ENCODE measurements at places on chromosomes 3 and 15. TPM values are rescaled to one million over a fixed set of nuclear protein-coding genes. Genes with fewer than 3 reads are reported as not detected.

Gene DNAJB11
- total RNA-seq: 44.0 TPM

Gene DNAJA4
- total RNA-seq: 0.65 TPM

Gene ZBBX
- 0.16 TPM for total RNA-seq

Gene CCDC71
- 14.8 TPM for total RNA-seq

- DNase-seq: no peak
These were observed 27.8 kb downstream of the DRD3 start for GRCh38 chr3:114151091-114151490.

DNA sequence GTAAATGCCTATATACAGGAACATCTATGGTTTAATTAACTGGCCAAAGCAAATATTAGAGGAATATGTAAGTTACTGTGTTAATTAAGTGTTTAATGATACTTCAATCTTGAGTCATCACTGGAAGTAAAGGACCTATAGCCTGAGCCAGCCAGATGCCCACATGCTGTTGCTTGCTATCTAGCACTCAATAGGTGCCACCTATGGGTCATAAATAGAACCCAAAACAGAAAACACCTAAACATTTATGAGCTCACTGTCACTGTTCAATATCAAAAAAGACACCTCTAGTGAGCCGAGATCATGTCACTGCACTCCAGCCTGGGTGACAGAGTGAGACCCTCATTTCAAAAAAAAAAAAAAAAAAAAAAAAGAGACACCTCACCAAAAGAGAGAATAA lies 48.4 kb upstream of the IP6K2 start:
- DNase-seq: peak; percentile 5

GRCh38 chr3:16404349-16404895 lies 109.1 kb downstream of the RFTN1 start:
- no peak for DNase-seq

- no peak for DNase-seq
These were observed 32.6 kb downstream of the MAP2K5 start for GRCh38 chr15:67575039-67575502.

DNA sequence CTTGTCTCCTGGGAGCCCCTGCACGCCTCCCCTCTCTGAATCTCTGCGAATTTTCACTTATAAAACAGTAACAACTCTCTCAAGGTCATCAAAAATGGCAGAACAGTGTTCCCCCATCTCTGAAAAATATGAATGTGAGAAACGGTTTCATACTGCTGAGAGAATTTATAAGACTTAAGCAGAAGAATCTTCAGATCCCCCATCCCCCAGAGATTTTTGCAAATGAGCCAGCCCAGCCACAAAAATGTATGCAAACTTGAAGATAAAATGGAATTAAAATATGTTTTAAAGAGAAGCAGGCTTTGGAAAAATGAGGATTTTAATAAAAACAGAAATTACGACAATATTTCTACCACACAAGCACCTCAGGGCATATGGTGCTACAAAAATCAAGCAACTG lies 173.0 kb downstream of the STT3B start:
- no peak for DNase-seq

DNA sequence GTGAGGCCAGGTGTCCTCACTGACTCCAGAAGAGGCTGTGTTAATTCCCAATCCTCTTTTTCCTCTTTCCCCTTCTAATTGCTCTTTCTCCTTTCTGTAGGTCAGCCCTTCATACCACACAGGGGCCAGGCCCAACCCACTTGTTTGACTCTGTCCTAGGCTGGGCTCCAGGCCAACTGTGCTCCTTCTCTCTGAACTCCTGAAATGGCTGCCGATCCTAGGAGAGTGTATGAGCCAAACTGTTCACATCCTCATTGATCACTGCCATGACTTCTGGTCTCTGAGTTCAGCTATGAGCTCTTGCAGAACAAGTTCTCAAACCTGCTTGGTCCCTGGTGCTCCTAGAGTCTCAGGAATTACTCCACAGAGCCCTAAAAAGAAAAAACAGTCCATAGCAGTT lies 145.1 kb downstream of the VGLL4 start:
- DNase-seq: peak; percentile 84

- DNase-seq: no peak
These were observed 132.3 kb downstream of the SUCLG2 start for GRCh38 chr3:67522081-67522480.

GRCh38 chr15:81375461-81375860 lies 1.4 kb upstream of the TMC3 start:
- DNase-seq: peak; percentile 9

DNA sequence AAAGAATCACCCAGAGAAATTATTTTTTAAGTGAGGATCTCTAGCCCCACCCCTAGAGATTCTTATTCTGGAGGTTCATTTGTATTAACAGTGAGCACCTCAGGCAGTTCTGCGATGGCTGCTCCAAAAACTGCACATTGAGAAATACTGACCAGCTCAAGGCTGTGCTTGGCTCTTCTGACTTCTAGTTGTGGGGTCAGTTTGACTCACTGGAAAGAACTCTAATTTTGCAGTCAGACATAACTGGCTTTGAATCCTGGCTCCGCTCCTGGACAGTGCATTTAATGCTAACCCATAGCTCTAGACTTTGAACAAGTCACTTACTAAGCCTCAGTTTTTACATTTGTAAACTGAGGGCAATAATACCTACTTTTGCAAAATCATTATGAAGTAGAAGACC lies 123.6 kb upstream of the SKOR1 start:
- peak; percentile 51 for DNase-seq

GRCh38 chr3:149401212-149401925 lies 23.9 kb upstream of the TM4SF1 start:
- DNase-seq: peak; percentile 77

DNA sequence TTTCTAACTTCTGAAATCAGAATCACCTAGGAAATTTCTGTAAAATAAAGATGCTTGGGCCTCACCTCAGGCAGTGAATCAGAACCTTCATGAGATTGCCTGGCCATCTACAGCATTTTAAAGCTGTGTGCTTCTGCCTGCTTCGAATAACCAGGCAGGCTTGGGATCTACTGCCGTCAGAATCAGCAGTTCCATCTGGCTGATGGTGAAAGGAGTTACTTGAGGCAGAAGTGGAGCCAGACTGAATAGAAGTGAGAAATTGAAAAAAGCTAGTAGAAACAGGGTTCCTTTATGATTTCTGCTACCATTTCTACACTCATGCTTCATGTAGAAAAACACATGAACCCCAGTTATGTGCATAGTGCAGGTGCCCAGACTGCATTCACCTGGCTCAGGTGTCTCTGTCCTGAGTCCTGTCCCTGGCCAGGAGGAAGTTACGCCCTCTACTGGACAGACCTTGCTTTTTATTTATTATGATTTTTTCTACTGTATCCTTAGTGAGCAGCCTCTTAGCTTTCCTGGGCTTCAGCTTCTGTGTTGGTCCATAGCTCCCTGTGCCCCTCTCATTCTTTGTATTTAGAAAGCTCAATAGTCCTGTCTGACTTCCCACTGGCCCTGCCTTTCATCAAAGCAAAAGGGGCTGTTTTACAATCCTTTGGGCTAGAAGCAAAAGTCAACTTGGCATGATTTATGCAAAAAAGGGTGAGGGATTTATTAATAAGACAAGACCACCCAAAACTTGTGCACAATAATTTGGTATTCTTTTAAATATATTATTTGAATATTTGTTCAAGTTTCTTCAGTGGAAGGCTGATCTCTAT lies 200.8 kb upstream of the GOLGA6L4 start:
- no peak for DNase-seq

DNA sequence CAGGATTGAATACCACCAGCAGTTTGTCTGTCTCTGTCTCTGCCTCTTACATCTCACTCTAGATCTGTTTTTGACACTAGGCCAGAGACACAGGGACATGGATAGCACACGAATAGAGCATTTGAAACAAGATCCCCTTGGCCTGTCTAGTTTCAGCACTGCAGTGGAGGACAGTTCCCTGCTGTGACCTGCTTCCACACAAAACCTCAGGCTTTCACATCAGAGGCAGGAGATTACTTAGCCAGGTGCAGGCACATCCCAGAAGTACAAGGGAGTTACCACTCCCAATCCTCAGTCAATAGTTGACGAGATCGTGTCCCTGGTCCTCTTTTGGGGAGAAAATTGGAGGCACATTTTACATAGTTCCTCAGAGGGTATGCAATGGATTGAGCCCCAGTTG lies 34.0 kb upstream of the CCK start:
- DNase-seq: peak; percentile 45

DNA sequence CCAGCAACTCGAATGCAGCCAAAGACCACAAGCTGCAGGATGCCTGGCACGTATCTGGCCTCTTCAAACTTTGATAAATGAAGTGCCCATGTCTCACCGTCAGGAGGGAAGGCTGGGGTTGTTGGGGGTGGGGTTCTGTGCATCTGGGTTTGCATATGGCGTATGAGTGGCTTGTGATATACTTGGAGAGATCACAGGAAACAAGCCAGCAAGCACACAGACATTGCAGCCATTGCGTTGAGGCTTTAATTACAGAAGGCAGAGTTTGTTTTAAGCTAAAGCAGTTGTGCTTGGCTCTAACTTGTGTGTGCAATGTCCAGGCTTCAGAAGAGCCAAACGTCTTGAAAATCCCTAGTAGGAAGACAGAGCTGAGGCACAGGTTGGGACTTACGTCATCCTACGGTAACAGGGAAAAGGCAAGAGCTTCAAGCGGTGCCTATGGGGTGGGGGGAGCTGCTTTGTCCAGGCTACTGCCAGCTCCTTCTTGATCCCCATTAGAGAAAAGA lies 109.2 kb downstream of the ASB7 start:
- peak; percentile 45 for DNase-seq

- no peak for DNase-seq
These were observed 21.4 kb upstream of the JMJD7 start for GRCh38 chr15:41806291-41807181.
